Bone marrow (tissue), 2 donors: ENCODE measurements at places on chromosomes 12 and 14.
A peak's percentile ranks its signal among the peaks of the same experiment; 100 is the strongest.

DNA sequence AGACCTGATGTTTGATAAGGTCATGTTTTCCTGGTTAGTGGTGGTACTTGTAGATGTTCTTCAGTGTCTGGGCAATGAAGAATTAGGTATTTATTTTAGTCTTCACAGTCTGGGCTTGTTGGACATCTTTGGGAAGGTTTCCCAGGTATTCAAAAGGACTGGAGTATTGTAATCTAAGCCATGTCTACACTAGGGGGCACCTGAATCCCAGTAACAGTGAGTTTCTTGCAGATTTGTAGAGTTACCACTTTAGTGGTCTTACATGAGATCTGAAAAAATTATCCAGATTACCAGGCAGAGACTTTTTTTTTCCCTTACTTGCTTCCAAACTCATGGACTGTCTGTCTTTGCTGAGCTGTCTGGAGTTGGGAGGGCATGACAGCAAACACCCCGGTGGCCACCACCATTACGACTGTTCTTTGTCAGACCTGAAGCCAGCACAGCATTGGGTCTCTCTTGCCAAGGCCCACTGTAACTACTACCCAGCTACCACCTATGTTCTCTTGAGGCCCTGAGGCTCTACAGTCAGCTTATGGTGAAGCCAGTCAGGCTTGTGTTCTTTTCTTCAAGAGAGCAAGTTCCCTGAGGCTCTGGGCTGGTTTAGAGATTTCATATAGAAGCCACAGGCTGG lies 820.7 kb upstream of the FBXO33 start:
- DNase-seq: no peak

- no peak for DNase-seq
These were observed 63.4 kb upstream of the KITLG start for GRCh38 chr12:88643685-88644084.

GRCh38 chr12:103833095-103833775 lies 7.8 kb downstream of the NT5DC3 start:
- no peak for DNase-seq

DNA sequence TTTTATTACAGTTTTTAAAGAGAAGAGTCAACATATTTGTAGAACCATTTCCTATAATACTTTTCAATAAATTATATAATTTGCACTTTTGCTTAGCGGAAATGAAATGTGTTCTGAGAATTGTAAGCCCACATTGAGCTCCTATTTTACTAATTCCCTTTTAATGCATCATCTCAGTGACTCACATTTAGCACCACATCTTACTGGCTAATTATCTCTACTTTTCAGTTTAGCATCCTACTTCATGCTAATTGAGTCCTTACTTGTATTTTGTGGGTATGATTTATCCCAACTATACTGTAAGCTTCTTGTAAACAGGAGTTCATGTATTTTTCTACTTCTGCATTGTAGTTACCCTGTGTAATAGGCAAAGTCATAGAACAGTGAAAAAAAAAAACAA lies 67.5 kb downstream of the TMX1 start:
- no peak for DNase-seq

- no peak for DNase-seq
These were observed 195.7 kb downstream of the TMEM117 start for GRCh38 chr12:44031472-44032185.

DNA sequence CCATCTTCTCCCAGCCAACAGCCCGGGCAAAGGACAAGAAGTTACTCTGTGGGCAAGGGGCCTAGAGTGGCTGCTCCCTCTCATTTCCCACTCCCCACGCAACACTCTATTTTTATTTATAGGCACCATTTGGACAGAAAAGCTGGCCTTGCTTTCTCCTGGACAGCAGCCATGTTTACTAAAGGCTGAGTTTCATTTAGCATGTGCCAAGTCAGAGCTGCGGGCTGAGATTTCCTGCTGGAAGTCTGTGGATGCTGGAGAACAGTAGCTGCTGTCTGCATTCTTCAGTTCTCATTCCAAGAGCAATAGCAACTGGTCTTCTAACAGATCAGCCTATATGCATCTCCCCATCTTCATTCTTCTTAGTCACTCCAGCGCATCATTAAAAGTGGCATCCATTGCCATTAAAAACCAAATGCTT lies 8.3 kb downstream of the COL2A1 start:
- no peak for DNase-seq

GRCh38 chr12:1077036-1077803 lies 86.2 kb downstream of the ERC1 start:
- DNase-seq: no peak

GRCh38 chr14:96849733-96850132 lies 52.6 kb downstream of the VRK1 start:
- no peak for DNase-seq

- no peak for DNase-seq
These were observed 16.8 kb downstream of the HIF1A start for GRCh38 chr14:61712137-61712536.

DNA sequence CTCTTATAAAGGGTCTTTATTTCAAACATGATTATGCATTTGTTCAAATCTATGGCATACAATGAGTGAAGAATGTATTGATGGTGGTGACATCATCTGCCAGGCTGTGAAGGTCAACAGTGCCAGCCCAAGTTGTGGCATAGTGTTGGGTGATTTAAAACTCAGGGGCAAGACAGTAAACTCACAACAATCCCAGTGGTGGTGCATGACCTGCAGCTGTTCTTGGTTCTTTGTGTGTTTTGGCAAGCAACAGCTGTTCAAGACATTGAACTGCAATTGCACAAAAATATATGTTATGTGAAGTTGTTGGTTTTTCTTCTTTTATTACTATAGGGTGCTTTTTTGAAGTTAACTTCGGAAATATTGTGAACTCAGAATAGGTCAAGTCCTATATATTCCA lies 851.6 kb downstream of the NRXN3 start:
- no peak for DNase-seq

DNA sequence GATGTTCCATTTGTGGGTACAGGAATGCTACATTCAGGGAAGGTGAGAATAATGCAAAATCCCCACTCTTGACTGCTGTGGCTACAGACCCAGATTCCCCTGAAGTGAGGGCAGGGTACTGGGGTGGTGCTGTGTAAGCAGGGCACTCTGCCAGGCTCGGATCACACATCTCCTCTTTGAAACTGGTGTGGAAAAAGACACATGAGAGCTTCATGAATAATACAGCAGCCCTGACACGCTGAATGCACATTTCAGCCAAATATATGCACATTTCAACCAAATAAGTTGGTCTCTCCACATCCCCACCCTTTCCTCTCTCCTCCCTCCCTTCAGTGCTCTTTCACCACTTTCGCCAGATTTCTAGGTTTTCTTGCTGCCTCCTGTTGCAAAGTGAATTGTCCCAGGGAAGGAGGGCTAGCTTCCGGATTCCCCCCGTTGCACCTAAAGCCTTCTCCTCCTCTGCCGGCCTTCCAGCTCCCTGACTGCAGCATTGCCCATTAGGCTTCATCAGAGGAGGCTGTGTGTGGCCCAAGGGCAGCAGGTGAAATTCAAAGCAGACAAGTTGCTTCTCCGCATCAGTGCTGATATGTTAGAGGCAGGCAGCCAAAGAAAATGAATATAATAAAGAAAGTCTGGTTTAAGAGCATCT lies 118.2 kb upstream of the TMCC3 start:
- no peak for DNase-seq

GRCh38 chr12:105352940-105353635 lies 22.6 kb downstream of the C12orf75 start:
- DNase-seq: no peak

GRCh38 chr12:5479761-5480160 lies 47.9 kb downstream of the NTF3 start:
- DNase-seq: no peak

GRCh38 chr12:103561174-103561573 lies 25.9 kb upstream of the STAB2 start:
- DNase-seq: no peak

DNA sequence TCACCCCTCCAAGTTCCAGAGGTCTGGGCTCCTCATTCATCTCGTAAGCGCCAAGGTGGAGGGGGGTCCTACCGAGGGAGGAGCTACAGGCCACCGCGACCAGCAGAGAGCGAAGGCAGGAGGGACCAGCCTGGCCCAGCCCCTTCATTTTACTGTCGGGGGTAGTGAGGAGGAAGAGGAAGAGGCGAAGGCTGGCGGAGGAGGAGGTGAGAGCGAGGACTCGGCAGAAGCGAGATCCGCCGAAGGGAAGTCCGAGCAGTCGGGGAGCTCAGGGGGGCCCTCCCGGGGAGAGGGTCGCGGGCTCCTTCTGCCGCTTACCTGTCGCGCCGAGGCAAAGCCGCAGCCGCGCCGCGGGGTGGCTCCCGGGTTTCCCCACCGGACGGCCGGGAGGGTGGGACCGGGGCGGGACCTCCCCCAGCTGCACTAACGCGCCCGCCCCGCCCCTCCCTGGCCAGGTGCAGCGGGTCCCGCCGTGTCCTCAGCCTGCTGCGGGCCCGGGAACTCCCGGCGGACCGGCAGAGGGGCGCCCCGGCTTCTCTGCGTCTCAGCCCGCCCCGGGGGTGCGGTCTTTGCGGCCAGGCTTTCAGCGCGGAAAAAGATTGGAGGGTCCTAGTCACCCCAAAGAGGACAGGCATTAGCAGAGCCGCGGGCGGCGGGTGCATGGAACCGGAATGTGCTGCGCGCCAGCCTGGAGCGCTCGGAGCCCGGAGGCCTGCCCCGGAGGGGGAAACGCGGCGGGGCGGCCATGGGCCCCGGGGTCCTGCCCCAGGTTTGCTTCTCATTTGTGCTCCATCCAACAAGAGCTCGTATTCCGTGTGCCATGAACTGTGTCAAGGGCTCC lies at the start of gene GALNT6:
Gene GALNT6, minus strand, starts transcription at position 124 of the 841 bp plus-strand sequence. CDS start 11,625 bp downstream, outside the sequence.
- DNase-seq: no peak

DNA sequence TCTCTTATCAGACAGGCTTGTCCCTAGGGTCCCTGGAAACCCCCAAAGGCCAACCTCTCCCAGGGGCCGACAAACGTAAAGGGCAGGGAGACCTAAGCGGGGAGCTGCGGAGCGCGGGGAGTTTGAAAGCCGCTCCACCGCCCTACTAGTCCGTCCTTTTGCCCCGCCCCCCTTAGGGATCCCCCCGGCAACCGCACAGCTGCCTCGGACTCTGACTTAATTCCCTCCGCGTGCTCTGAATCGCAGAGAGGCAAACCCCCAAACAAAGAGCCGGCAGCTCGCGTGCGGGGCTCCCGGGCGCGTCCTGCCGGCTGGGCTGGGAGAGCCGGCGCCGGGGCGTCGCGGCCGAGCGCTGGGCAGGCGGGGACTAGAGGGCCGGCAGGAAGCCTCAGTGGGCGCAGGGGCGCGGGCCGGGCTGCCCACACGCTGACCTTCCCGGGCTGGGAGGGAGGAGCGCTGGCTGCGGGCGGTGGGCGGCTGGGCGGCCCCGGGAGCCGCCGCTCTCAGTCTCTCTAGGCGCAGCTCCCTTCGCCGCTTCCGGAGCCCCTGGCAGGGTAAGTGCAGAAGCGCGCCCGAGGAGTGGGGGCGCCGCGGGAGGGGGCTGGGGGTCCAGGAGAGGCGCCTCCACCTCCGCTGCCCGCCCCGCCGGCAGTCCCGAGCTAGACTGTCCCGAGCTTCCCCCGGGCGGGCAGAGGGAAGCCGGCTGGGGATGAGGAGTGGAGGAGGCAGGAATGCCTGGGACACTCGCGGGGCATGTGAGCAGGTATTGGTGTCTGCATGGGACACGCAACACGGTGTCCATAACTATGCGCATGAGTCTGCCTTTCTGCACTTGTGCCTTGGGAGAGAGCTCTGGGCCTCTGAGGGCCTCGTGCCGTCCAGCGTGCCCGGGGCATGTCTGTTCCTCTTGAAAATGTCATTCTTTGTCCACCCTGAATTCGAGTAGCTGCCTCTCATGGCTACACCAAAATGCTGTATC lies at the start of gene TSPAN11:
Gene TSPAN11, plus strand, starts transcription at position 506 of the 979 bp plus-strand sequence. CDS start 27,244 bp downstream, outside the sequence.
- DNase-seq: no peak

DNA sequence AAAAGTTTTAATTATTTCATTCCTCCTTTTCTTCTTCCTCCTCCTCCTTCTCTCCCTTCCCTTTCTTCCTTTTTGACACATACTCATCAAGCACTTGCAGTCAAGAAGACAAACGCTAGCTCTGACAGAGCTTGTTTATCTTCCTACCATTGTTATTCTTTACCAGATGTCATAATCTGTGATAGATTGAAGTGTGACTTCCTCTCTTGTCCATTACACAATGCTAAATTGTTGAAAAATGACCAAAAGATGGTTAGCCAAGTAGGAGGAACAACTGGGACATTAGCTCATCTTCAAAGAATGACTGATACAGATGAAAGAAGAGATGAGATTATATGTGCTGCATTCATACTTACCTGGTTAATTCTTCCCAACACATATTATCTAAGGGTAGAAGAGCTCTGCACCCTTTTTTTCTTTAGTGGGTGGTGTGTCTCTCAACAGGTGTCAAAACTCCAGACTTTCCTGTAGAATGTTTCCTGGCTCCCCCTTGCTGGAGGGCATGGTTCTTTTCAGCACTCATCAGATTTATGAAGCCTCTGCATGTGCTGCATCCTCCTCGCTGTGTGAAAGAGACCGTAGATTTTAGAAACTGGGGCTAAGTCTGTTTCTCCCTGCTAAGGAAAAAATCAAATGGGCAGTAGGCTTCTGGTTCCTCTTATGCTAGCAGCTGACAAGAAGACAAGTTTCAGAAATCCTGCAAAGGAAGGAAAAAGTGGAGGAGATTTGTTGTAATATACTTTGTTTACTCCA lies 147.1 kb downstream of the TMX1 start:
- DNase-seq: no peak

DNA sequence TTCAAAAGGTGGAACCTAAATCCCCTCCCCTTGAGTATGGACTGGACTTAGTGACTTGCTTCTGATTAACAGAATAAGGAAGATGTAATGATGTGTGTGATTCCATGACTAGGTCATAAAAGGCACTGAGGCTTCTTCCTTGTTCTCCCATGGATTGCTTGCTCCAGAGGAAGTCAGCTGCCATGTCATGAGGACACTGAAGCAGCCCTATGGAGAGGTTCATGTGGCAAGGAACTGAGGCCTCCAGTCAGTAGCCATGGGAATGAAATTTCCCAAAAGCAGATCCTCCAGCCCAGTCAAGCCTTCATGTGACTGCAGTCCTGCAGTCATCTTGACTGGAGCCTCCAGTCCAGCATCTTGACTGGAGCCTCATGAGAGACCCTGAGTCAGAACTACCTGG lies 10.7 kb downstream of the TMBIM4 start:
- DNase-seq: no peak

GRCh38 chr12:21172079-21172478 lies 41.1 kb downstream of the SLCO1B1 start:
- DNase-seq: no peak

DNA sequence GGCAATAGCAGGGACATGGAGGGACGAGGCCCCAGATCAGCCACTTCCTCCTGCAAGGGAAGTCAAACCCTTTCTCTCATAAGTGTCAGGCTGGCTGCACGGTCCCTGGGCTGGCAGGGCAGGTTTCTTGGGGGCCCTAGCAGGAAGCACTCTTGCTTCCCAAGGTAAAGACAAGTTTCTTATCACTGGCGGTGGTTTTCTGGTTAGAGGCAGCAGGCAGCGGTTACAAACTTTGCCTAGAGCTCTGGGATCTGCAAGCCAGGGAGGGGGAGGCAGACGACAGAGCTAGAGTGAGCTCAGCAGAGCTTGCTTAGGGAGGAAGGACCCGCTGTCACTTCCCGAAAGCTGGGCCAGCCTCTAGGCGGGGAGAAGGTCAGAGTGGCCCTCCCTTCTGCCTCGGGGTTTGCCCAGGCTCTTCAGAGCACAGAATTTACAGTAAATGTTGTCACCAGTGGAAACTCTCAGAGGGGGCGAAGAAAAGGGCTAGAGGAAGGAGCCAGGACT lies 20.4 kb downstream of the BATF start:
- peak; percentile 65 for DNase-seq

- no peak for DNase-seq
These were observed 43.7 kb upstream of the KICS2 start for GRCh38 chr12:64265839-64266238.

GRCh38 chr12:100743060-100743459 lies 51.5 kb upstream of the ANO4 start:
- DNase-seq: no peak

- DNase-seq: no peak
These were observed 30.9 kb upstream of the MDM2 start for GRCh38 chr12:68776976-68777610.
